ENCODE measurements at places on chromosomes 2 and 18. TPM values are rescaled to one million over a fixed set of nuclear protein-coding genes. Genes with fewer than 3 reads are reported as not detected.

Gene CD302
- total RNA-seq: 6.1 TPM

Gene LDLRAD4
- 3.1 TPM for total RNA-seq

Gene SERPINB3
- total RNA-seq: not detected

Gene IL1R1
- 193 TPM for total RNA-seq

Gene CNTNAP5
- not detected for total RNA-seq

Gene GKN1
- total RNA-seq: not detected

Gene CHAC2
- 1.1 TPM for total RNA-seq

Gene LINC00305
- not detected for total RNA-seq

Gene INPP4A
- 31.4 TPM for total RNA-seq

Gene CCDC148
- 0.28 TPM for total RNA-seq

Gene TNFRSF11A
- total RNA-seq: 0.09 TPM

Gene FLACC1
- total RNA-seq: 0.74 TPM

Gene LRRTM1
- total RNA-seq: not detected

Gene NETO1
- total RNA-seq: not detected

Gene SPEG
- total RNA-seq: 3.7 TPM

Gene NR4A2
- total RNA-seq: 0.09 TPM

Gene SLC5A7
- not detected for total RNA-seq

Gene GALNT14
- total RNA-seq: not detected

Gene REG1B
- total RNA-seq: not detected

Gene TYW5
- total RNA-seq: 5.8 TPM

Gene MOGAT1
- not detected for total RNA-seq

Gene TRAPPC12
- 52.3 TPM for total RNA-seq
